Suppressor macrophage treated with lipopolysaccharide for 1 hour (primary cell): ENCODE measurements at places on chromosomes 13 and 19.
A peak's percentile ranks its signal among the peaks of the same experiment; 100 is the strongest.

DNA sequence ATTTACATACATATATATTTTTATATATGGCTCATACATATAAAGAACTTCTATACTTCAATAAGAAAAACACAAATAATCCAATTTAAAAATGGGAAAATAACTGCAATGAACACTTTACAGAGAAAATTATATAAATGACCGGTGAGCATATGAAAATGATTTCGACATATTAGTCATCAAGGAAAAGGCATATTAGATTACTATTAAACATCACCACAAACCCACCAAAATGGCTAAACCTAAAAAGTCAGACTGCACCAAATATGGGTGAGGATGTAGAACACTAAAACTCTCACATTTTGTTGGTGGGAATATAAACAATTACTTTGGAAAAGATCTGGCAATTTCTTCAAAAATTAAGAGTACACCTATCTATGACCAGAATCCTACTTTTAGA is 316.2 kb downstream of the ENOX1 start:
- no peak for DNase-seq

DNA sequence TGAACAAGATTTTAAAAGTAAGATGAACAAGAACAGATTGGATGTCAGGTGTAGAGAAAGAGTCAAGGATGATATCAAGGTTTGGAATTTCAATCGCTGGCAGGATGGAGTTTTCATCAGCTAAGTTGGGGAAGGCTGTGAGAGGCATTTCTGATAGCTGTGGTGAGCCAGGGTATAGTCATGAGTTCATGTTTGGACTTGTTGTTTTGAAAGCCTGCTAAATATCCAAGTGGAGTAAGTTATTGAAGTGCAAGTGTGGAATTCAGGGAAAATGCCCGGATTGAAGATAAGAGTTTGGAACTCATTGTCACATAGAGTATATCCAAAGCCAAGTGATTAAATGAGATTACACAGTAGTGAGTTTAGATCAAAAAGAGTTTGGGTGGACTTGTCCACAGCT is 11.0 kb upstream of the EPSTI1 start:
- no peak for DNase-seq

DNA sequence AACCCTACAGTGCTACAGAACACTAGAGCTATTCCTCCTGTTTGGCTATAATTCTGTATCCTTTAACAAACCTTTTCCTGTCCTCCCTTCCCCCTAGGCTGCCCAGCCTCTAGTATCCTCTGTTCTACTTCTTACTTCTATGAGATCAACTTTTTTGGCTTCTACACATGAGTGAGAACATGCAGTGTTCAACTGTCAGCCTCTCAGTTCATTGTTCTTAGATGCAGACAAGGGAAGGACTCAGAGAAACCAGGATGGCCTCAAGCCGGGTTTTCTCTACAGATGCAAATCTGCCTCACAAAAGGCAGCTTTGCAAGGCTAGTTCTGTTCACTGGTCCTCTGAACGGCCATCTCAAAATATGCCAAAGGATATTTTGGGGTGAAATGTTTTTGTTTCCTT is 18.4 kb downstream of the AMER2 start:
- DNase-seq: no peak

- DNase-seq: no peak
These were observed 1223.7 kb downstream of the PCDH17 start for GRCh38 chr13:58855283-58855682.

GRCh38 chr19:11324079-11324661 is 15.3 kb downstream of the RAB3D start:
- DNase-seq: peak; percentile 70

DNA sequence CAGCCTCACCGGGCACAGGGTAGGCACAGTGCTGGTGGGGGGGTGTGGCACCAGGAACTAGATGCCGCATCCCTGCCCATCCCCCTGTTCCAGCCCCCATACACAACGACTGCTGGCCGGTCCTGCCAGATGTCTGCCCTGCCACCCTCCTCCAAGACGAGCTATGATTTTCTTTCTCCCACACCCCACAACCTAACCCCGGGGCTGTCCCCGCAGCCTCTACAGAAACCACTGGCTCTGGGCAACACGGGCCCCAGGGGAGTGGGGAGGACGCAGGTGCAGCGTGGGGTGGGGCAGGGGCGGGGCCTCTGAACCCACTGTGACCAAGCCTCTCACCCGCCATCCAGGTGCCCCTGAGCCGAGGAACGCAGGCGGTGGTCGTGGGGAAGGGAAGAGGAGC is 15.5 kb downstream of the PGLS start:
- no peak for DNase-seq

DNA sequence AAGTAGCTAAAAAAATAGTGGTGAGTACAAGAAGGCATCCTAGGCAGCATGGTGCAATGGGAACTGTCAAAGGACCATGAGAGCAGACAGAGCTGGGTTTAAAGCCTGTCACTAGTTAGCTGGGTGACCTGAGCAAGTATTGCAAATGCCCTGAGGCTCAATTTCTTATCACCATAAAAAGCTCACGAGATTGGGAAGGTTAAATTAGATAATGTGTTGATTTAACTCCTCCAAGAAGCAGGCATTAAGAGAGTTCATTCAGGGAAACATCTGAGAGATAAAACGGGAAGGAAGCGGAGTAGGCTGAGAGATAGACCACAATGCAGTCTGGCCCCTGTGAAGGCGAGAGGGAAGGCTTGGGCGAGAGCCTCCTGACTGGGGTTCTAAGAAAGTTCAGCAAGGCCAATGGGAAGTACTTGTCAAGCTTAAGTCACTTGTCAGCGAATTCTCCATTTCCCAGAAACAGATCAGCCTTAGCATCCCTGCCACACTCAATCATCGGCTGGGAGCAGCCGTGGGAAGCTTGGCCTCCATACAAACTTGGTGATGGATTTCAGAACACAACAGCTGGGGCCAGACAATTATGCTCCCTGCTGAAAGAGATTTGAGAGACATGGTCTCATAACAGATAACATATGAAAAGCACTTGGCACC is 105.5 kb downstream of the POU4F1 start:
- DNase-seq: no peak

- DNase-seq: peak; percentile 54
These were observed 25.0 kb upstream of the VWA8 start for GRCh38 chr13:41985788-41986508.

GRCh38 chr19:1159864-1160595 is 14.0 kb downstream of the SBNO2 start:
- no peak for DNase-seq

- DNase-seq: no peak
These were observed 560.2 kb downstream of the DACH1 start for GRCh38 chr13:71306821-71307220.

DNA sequence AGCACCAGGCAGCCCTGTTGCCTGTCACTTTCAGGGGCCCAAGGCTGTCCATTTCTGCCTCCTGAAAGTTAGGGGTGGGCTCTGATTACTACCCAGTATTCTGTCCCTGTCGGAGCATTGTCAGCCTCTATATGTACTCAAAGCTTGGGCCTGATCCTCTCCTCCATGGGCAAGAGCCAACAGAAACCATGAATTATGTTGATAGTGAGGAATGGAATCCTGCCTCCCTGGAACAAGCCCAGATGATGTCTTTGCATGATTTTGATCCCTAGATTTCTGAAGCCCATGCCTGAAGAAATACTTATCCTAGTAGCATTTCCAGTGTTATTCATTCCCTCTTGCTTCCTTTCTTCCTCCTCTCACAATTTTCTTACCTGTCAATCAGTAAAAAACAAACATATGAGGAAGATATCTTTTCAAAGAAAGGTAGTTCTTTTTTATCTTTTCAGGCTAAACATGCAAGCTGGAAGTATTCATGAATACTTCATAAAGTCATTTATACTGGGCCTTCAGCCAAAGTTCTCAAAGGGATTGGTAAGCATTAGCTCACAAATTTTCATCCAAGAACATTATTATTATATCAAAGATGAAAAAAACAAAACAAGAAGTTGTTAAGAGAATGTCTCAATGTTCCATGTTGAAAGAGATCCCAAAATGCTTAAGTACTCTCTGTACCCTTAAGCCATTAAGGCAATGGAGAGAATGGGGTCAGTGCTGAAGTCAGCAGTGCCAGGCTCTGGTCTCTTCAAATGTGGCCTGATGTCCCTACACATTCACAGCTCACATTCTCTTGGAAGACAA is 171.7 kb downstream of the NHLRC3 start:
- no peak for DNase-seq

DNA sequence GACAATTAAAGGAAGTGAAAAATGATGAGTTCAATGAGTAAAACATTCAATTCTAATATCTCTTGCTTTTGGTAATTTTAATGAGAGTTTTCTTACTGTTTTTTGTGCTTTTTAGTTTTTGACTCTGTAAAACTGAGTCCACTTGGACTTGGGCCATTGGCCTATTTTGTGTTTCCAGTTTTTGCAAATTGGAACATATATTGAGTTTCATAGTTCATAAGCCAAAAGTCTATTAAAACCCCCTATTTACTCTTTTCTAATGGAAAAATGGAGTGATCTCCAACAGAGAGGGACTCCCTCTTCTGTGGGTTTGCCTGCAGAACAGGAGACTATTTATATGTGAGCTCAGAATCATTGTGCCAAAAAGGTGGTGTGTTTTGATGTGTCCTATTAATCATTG is 219.7 kb upstream of the SPRY2 start:
- DNase-seq: no peak

GRCh38 chr19:57560049-57560491 is 407 bp upstream of the ZNF550 start:
- peak; percentile 5 for DNase-seq

DNA sequence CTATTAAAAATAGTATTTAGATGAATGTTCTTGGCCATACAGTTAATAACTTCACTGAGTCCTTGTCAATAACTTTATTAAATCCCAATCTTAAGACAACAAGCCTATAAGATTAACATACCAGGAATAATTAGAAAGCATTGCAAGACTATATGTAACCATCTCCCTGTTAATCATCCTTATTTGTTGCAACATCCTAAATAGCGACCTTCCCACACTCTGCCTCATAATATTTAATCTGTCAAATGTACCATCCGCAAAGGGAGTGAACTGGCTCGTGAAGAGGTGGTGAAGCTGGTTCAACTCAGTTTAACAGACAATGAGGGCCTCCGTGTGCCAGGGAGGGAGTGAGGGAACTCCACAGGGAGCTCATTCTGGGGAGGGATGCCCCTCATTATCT is 33.9 kb downstream of the KL start:
- no peak for DNase-seq

DNA sequence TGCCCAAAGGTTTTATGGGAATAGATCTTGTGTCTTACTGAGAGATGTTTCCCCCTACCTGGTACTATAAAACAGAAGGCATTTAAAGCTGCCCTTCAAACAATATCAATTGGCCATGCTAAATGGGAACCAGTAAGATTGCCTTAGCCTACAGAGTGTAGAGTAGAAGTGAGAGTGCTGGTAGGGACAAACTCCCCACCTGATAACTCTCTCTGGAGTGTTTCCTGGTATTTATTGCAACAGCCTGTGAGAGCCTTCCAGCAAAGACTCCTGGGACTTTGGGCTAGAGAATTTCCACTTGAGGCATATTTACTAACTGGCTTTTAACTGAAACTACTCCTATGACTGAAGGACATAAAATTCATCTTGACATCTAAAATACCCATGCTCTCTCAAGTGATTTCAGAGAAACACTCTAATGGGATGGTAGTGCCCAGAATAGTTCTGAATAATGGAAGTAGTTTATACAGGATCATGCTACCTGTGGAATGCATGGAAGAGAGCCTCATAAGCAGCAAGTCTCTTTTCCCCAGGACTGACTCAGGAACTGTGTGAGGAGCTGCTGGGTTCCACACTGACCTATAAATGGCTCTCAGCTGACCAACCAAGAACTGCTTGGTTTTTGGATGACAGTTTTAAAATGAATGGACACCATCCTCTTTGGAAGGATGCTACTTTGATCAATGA is 132.7 kb upstream of the SLITRK5 start:
- no peak for DNase-seq

DNA sequence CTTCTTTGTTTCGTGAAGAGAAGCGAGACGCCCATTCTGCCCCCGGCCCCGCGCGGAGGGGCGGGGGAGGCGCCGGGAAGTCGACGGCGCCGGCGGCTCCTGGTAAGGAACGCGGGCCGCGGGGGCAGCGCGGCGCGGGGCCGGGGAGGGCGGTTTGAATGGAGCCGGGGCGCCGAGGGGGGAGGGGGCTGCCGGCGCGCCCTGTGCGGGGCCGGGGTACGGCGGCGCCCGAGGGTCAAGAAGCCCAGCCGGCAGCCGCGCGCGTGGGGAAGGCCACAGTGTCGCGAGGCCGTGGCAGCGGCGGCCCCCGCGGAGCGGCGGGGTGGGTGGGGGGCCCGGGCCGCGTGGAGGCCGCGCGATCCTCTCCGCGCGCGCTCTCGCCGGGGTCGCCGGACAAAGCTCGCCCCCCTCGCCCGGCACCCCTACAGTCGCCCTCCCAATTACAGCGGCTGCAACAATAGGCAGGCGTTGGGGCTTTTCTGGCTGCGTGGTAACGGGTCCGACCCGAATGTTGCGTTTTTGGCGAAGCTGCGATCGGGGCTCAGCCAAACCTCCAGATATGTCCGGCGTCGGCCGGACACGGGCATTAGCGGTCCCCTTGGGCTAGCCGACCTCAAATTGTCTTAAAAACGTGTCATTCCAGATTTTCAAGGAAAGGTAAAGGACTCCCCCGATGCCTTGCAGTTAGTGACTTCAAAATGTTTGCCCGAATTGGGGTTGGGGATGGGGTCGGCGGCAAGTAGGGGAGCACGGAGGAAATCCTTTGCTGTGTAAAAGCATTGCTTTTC is 437 bp downstream of the SMARCA4 start:
- DNase-seq: peak; percentile 32

DNA sequence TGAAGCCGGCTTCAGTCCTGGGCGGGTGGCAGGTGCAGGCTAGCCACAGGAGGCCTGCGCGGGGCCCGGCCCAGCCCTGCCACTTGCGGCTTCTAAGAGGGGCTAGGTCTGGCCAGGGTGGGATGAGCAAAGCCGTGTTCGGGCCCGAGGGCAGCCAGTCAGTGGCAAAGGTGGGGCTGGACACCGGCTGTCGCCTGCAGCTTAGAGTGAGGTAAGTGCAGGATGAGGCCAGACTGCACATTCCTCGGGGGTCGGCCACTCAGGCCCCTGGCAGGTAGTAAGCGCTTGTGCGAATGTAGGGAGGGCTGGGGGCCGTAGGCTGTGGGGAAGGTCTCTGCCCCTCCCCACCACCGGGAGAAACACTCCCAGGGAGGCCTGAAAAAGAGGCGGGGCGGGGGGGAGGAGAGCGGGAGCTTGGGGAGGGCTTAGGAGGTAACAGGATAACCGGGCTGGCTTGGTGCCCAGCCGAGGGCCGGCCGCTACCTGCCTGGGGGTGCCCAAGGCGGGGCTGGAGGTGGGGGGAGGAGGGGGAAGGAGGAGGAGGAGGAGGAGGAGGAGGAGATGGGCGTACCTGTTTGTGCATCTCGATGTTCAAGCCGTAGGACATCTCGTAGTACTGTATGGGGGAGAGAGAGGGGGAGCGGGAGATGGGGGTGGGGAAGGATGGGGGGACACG is 6.4 kb downstream of the TLE5 start:
- no peak for DNase-seq
